ENCODE measurements at places on chromosomes 3 and 15. TPM values are rescaled to one million over a fixed set of nuclear protein-coding genes. Genes with fewer than 3 reads are reported as not detected.

GPR27 gene
- total RNA-seq: not detected

KCNMB3 gene
- 2.4 TPM for total RNA-seq

TEX9 gene
- 3.0 TPM for total RNA-seq

INSYN1 gene
- not detected for total RNA-seq

FRMD5 gene
- total RNA-seq: 0.21 TPM

STRIT1 gene
- not detected for total RNA-seq

DNA sequence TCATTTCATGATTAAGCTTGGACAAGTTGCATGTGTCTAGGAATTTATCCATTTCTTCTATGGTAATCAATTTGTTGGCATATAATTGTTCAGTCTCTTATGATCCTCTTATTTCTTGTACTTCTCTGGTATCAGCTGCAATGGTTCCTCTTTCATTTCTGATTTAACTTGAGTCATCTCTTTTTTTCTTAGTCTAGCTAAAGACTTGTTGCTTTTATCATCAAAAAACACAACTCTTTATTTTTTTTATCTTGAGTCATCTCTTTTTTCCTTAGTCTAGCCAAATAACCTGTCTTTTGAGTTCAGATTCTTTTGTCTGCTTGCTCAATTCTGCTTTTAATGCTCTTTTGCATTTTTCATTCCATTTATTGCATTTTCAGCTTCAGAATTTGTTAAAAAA is 37.3 kb downstream of the UBE3A start:
- peaks cover 40% of the 10 kb centered on the region for H3K4me1 ChIP-seq
- H3K27me3 ChIP-seq: no peaks in the 10 kb centered on the region
- H3K36me3 ChIP-seq: peaks cover 44% of the 10 kb centered on the region
- H3K27ac ChIP-seq: no peak overlapping the region
- no peak overlapping the region for H3K4me3 ChIP-seq
- DNase-seq: no peak

GRCh38 chr3:18153571-18154173 is 271.5 kb downstream of the SATB1 start:
- no peaks in the 10 kb centered on the region for H3K36me3 ChIP-seq
- H3K27me3 ChIP-seq: no peaks in the 10 kb centered on the region
- H3K4me1 ChIP-seq: no peaks in the 10 kb centered on the region
- no peak overlapping the region for H3K27ac ChIP-seq

GRCh38 chr3:129485721-129486663 is 42.4 kb upstream of the RHO start:
- H3K27ac ChIP-seq: no peak overlapping the region
- H3K4me1 ChIP-seq: peaks cover 14% of the 10 kb centered on the region
- H3K36me3 ChIP-seq: peaks cover 5% of the 10 kb centered on the region

DNA sequence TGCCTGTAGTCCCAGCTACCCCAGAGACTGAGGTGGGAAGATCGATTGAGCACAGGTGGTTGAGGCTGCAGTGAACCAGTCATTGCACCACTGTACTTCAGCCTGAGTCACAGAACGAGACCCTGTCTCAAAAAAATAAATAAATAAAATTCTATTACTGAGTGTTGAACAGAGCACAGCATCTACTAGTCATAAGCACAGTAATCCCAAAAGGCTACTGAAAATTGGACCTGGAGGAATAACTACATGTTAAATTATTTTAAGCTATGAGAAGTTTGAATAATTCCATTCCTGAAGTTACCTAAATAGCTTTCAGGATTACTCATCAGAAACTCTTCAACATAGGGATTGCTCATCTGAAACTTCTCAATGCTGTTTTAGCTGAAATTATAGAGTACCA is 43.4 kb downstream of the ARMC8 start:
- no peak for DNase-seq
- no peaks in the 10 kb centered on the region for H3K27me3 ChIP-seq
- H3K4me3 ChIP-seq: no peak overlapping the region
- peaks cover 2% of the 10 kb centered on the region for H3K4me1 ChIP-seq
- H3K36me3 ChIP-seq: peaks cover 35% of the 10 kb centered on the region
- no peak overlapping the region for H3K27ac ChIP-seq

DNA sequence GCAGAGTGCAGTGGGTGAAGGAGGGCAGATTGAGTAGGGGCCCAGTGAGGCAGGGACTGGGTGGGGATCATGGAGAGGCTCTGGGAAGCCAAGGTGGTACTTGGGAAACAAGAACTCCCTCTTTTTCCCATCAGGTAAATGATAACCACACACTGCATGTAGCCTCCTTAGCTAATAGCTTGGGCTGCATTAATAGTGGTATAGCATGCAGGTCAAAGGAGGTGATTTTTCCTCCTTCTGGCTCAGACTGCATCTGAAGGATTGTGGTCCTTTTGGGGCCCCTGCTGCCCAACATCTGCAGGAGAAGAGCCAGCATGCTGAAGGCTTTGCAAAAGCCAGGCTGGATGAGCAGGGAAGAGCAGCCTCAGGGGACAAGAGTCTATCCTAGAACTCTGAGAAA is 45.4 kb downstream of the PPCDC start:
- H3K27me3 ChIP-seq: peaks cover 1% of the 10 kb centered on the region
- H3K27ac ChIP-seq: no peak overlapping the region
- no peak overlapping the region for H3K4me3 ChIP-seq
- H3K36me3 ChIP-seq: no peaks in the 10 kb centered on the region
- H3K4me1 ChIP-seq: peaks cover 28% of the 10 kb centered on the region
- DNase-seq: no peak

GRCh38 chr15:53000409-53000808 is 210.3 kb upstream of the ONECUT1 start:
- H3K27ac ChIP-seq: no peak overlapping the region
- H3K27me3 ChIP-seq: peaks cover 4% of the 10 kb centered on the region

- H3K27me3 ChIP-seq: peaks cover 3% of the 10 kb centered on the region
- no peaks in the 10 kb centered on the region for H3K36me3 ChIP-seq
- no peak for DNase-seq
- peaks cover under 1% of the 10 kb centered on the region for H3K4me1 ChIP-seq
Observed at GRCh38 chr3:18080198-18080689, 337.8 kb upstream of the TBC1D5 start.

- no peaks in the 10 kb centered on the region for H3K27me3 ChIP-seq
- H3K36me3 ChIP-seq: no peaks in the 10 kb centered on the region
- DNase-seq: no peak
- H3K4me1 ChIP-seq: no peaks in the 10 kb centered on the region
Observed at GRCh38 chr3:82342521-82342920, 581.1 kb upstream of the GBE1 start.

DNA sequence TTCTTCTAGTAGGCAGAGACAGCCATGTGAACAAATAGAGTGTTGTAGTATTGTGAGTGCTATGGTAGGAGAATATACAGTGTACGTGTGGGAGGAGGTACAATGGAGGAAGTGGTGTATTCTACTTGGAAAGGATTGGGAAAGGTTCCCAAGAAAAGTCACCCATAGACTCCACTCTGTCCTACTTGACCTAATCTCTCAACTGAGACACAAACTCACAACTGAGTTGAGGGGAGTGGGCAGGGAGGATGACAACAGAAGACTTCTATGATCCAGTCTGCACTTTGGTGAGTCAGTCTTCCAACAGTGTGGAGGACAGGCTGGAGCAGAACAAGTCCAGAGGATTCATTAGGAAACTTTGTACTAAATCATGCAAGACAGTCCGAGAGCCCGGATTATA is 28.8 kb upstream of the AQP9 start:
- H3K36me3 ChIP-seq: no peaks in the 10 kb centered on the region
- H3K27me3 ChIP-seq: peaks cover 43% of the 10 kb centered on the region
- H3K4me1 ChIP-seq: no peaks in the 10 kb centered on the region
- DNase-seq: no peak
- no peak overlapping the region for H3K4me3 ChIP-seq

DNA sequence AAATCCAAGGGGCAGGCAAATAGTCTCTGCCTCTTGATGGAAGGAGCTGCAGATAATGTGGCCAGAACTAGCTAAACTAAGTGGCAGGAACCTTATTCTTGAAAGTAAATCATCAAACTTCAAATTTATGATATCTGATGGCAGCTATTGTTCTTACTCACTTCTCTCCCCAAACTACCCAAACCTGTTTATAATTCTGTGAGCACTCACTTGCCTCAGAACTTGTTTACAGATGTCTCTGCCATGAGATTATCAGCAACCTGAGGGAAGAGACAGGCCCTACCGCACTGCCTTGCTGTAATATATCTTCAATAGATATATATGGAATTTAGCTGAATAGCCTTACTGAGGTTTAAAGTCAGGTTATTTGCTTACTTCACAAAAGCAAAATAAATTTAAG is 2.2 kb upstream of the B3GALNT1 start:
- H3K36me3 ChIP-seq: no peaks in the 10 kb centered on the region
- no peak for DNase-seq
- H3K27ac ChIP-seq: no peak overlapping the region
- H3K4me1 ChIP-seq: peaks cover 11% of the 10 kb centered on the region

GRCh38 chr15:59203657-59204056 is 3.0 kb upstream of the LDHAL6B start:
- no peak for DNase-seq
- H3K36me3 ChIP-seq: no peaks in the 10 kb centered on the region
- peaks cover 1% of the 10 kb centered on the region for H3K27me3 ChIP-seq
- no peak overlapping the region for H3K27ac ChIP-seq
- no peak overlapping the region for H3K4me3 ChIP-seq

DNA sequence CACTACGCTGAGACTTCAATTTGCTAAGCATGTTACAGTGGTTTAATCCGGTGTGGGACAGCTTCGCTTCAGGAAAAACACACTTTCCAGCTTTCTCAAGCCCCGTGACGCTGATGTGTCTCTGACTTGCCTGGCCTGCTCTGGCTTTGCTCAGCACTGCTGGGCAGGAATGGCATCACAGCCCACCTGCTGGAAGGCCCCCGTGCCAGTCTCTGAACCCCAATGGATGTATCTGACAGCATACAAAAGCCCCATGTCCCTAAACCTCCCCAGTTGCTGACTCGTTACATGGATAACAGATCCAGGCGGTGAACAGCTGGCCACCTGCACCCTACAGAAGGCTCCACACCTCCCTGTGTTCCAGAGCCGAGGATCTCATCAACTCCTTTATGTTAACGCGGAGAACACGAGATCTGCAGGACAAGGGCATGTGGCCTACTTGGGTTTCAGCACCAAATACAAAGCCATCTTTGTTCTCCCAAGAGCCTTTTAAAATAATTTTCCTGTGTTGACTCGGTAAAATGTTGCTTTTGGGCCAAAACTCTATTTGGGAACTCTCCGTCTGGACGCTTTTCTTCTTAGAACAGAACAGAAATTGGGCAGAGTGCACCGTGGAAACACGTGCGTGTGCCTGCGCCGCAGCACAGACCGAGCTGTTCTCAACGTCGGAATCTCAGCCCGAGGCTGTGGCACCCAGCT is 61.4 kb downstream of the ATP10A start:
- DNase-seq: no peak
- H3K36me3 ChIP-seq: peaks cover 1% of the 10 kb centered on the region
- no peaks in the 10 kb centered on the region for H3K27me3 ChIP-seq
- peak overlapping the region; percentile 56 for H3K27ac ChIP-seq
- peaks cover 72% of the 10 kb centered on the region for H3K4me1 ChIP-seq
- H3K4me3 ChIP-seq: no peak overlapping the region

GRCh38 chr3:104526901-104527401 is 839.8 kb upstream of the ALCAM start:
- peaks cover 1% of the 10 kb centered on the region for H3K27me3 ChIP-seq
- peaks cover 3% of the 10 kb centered on the region for H3K36me3 ChIP-seq
- H3K4me3 ChIP-seq: no peak overlapping the region
- no peak for DNase-seq

- no peak for DNase-seq
- H3K4me1 ChIP-seq: peaks cover 14% of the 10 kb centered on the region
- no peak overlapping the region for H3K4me3 ChIP-seq
- H3K36me3 ChIP-seq: no peaks in the 10 kb centered on the region
- no peak overlapping the region for H3K27ac ChIP-seq
- no peaks in the 10 kb centered on the region for H3K27me3 ChIP-seq
Observed at GRCh38 chr3:114455432-114455831, 161.6 kb downstream of the TIGIT start.
